Kidney epithelial cell (primary cell): ENCODE measurements at places on chromosomes 6 and 20. TPM values are rescaled to one million over a fixed set of nuclear protein-coding genes. Genes with fewer than 3 reads are reported as not detected.

Gene UBR2
- total RNA-seq, result 13.1 and 14.4 TPM in 2 replicates

DNA sequence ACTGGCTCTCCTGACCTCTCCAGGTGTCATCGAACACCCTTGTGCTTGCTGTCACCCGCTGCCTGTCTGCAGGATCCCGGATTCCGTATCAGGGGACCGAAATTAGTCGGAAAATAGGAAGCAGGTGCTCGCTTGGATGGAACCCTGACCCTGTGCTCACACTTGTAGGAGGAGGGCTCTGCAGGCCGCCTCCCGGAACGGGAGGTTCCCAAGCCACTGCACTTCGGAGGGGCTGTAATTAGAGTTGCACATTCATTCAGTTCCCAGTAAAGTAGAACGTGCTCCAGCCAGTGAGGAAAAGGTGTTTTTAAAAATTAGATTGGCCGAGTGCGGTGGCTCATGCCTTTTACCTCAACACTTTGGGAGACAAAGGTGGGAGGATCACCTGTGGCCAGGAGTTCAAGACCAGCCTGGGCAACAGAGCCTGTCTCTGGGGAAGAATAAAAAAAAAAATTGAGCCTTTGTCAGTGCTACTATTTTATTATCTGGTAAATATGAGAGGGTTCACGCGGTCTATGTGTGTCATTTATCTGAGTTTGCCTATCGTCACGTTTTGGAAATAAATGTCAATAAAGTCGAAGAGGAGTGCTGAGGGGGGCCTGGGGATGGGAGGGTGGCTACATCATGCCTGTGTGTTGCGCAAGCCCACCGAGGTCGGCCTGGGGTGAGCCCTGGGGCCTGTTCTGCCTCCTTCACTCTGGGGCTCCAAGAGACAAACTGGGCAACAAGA lies 1.5 kb upstream of the GMEB2 start:
- DNase-seq, result no peak

- no peak for DNase-seq
Observed at GRCh38 chr20:43921227-43921780, 6.7 kb downstream of the TOX2 start.

DNA sequence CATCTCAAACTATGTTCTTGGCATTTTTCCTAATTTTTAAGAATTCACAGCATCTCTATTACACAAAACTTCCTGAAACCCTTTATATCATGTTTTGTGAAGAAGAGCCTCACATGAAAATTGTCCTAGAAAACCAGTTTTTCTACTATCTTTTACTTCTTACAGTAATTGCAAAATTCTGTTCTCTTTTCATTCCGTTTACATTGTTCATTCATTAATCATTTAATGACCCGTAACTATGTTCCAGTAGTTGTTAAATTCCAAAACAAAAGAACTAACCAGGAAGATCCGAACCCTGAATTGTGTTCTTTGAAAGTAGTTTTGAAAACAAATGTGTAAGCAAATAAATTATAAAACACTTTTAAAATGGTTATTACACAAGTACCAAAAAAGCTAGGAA lies 597.0 kb downstream of the EYS start:
- DNase-seq, result no peak

DNA sequence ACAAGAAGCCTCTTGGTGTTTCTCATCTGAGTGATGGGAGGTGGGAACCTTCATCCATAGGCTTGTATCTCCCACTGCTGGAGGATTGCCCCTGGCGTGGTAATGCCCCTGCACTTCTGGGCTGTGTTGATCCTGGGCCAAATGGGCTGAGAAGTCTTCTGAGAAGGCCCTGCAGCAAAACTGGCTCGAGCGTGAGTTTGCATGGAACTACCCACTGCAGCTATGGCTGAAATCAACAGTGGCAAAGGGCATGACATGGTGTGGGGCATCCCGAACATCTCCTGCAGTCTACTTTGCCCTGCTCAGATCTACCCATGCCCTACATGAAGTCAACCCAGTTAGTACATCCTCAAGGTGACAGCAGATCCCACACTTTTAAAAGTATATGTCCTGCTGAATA lies 130.6 kb downstream of the NRN1 start:
- DNase-seq, result no peak

DNA sequence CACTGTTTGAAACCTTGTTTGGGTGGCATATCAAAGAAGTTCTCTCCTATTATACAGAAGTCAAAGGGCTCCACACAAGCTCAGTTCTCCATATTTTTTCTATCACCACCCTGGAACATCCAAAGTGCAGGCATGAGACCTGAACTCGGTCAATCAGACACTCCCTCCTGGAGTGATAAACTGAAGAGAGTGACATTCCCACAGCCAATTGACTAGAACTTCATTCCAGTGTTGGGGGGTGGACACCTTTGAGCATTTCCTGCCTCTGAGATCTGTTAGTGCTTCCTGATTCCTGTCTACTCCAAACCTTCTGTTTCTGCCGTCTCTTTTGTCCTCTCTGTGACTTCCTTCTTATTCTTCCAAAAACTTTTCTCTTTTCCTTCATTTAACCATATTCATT lies 220.7 kb upstream of the NOX3 start:
- no peak for DNase-seq

Gene CAGE1
- not detected in 2 replicates for total RNA-seq

GRCh38 chr6:139852067-139852466 lies 477.6 kb upstream of the CITED2 start:
- no peak for DNase-seq

- DNase-seq, result no peak
Observed at GRCh38 chr6:126041516-126041915, 55.2 kb downstream of the TRMT11 start.

Gene SNAP91
- 0.13 and 0.34 TPM in 2 replicates for total RNA-seq

DNA sequence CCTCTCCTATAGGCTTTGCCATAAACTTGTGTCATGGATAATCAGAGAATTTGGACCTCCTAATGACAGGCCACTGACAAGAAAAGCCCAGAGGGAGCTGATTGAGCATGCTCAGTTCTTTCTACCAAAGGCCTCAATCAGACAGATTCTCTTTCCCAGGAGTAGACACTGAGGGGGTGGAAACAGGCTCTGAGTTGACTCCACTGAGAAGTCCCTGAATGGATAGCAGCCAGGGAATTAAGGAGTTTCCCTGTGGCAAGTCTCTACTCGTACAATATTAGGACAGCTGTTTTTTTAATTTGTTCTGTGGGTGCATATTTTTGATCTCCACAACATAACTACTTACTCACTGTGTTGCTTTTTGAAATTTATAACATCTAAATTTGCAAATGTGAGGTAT lies 63.3 kb downstream of the SLC16A10 start:
- no peak for DNase-seq

GRCh38 chr6:138726066-138726756 lies 47.4 kb upstream of the CCDC28A start:
- no peak for DNase-seq

Gene XKR7
- total RNA-seq, result 0.08 and 0.34 TPM in 2 replicates

GRCh38 chr6:170345662-170346061 lies 39.1 kb downstream of the FAM120B start:
- DNase-seq, result no peak

Gene PPP1R3G
- 0.96 and 2.1 TPM in 2 replicates for total RNA-seq

GRCh38 chr6:3518356-3519190 lies 61.7 kb upstream of the SLC22A23 start:
- DNase-seq, result no peak

GRCh38 chr6:125533710-125534397 lies 215.6 kb upstream of the HEY2 start:
- no peak for DNase-seq

DNA sequence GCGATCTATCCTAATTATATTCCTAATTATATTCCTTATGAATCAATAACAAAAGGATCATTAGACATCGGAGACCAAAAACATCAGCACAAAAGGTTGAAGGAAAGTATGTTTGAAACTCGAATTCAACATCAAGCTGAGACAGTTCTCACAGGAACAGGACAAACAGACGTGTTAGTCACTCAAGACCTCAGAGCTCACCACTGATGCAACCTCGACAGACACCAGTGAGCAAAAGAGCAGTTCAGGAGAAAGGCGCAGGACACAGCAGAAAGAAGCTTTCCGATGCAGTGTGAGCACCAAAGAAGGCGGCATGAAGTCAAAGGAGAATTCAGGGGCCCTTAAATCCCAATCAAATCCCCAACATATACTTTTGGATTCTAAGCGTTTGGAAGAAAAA lies 6.3 kb upstream of the RAMACL start:
- peak; percentile 35 for DNase-seq

Gene PBOV1
- not detected in 2 replicates for total RNA-seq

DNA sequence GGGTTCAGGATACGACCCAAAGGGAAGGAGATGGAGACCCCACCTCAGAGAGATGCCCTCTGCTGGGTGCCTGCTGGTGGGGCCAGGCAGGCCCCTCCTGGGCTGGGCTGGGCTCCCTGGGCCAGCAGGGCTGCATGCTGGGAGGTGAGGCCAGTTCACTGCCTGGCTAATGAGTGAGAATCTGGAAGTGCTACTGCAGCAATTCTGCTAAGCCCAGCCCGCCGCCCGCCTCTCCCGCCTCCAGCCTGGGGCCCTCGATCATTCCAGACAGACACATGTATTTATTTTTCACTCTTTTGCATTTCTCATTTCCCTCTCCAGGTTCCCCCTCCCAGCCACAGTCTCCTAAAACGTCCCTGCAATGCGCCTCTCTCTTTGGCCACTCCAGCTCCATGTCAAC lies 79.6 kb downstream of the CDH22 start:
- DNase-seq, result no peak

DNA sequence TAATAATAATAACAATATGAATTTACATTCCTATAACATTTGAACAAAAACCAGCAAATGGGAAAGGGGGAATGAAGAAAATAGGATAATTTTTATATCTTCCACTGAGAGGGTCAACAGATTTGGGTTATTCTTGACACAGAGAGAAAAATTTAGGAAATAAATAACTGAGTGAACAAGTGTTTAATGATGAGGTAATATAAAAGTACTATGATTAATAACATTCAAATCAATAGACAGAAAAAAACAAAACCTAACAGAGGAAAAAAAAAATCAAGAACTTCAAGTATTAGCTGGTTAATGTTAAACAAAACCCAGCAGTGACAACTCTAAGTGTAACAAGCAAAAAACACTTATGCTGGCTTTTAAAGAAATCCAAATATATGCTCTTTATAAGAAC lies 66.5 kb downstream of the LCA5 start:
- no peak for DNase-seq

DNA sequence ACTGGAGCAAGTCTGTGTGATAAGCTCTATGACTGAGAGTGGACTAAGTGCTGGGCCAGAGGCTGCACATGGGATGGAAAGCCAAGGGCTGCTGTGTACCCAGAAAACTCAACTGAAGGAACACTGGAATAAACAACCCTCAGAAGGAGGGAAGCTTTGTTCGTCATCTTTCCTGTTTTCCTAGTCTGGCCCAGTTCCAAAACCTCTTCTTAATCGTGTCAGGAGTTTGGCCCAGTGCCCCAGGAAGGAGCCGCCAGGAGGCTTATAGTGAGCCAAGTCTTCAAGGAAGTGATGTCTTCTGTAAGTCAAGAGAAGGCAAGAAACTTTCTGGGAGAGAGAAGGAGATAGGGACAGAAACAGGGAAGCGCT lies 23.3 kb upstream of the TOP1 start:
- peak; percentile 66 for DNase-seq

- no peak for DNase-seq
Observed at GRCh38 chr6:46610862-46611553, 41.6 kb downstream of the CYP39A1 start.

Gene FAXC
- total RNA-seq, result 7.5 and 10.1 TPM in 2 replicates

Gene RIMS1
- 0.38 and 0.55 TPM in 2 replicates for total RNA-seq

Gene SLC35D3
- not detected in 2 replicates for total RNA-seq

Gene TEAD3
- total RNA-seq, result 18.1 and 23.8 TPM in 2 replicates

Gene RIPPLY2
- total RNA-seq, result not detected in 2 replicates

DNA sequence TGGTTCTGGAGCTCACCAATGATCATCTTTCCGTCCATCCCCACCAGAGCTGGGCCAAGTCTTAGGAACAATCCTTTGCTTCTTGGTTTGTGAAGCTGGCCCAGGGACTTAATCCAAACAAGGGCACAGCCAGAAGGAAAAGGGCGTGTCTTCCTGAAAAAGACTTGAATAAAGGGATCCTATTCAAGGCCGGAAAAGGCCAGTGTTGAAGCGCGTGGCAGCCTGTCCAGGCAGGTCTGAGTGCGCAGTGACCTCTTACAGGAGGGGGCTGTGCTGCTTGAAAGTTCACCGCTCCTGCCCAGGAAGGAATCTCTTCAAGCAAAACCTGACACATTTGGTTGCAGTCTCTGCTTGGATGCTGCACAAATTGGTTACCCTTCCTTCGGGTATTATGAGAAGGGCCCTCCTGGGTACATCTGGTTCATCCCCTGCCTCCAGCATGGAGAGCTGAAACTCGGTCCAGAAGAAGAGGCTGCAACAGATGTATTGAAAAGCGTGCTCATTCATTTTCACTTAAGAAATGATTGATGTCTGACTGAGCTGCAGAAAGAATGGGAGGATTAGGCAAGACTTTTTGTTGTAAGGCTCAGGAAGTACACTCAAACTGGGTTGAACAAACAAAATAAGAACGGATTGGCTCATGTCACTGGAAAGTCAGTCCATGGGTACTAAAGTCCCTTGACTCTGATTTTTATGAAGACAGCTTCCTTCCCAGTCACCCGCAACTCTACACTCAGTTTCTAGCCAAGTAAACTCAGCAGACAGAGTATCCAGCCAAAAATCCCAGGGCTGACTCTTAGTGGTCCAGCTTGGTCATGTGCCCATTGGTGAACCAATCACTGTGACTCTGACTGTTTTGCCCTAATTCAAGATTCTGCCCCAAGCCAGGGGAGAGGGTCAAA lies 136.3 kb downstream of the TFAP2C start:
- no peak for DNase-seq

DNA sequence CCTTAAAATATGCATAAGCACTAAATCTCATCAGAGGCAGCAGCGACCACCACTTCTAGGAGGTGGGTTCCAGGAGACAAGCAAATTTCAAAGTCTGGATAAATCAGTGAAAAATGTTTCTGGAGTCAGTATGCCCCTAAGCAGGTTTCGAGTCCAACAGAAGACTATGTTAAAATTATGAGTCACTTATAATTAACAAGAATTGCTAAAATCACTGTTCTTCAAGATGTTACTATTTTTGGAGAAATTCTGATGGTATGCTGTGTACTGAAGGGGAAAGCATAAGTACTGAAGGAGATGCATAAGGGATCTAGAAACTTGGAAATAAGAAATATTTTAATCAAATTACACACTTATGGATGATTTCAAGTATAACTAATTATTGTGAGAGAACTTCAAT lies 58.0 kb downstream of the DTNBP1 start:
- no peak for DNase-seq

DNA sequence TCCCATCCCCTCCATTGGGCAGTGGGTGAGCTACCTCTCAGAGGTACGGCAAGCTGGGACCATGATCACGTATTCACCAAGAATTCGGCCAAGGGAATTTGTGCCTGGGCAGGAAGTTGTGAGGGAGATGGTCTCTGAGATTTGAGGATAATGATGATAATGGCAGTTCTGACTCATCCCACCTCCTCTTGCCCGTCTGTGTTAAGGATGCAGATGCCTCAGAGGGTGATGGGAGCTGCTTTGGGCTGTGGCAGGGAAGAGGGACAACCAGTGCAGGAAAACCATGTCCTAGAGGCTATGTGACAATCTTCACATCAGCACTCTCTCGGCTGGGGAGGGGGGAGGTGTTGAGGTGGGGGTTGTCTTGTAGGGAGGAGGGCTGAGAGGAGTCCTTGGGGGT lies 4.3 kb downstream of the TGM6 start:
- DNase-seq, result no peak

- DNase-seq, result no peak
Observed at GRCh38 chr6:163500105-163500504, 85.6 kb downstream of the QKI start.

Gene C6orf58
- total RNA-seq, result not detected in 2 replicates
